Spinal cord (tissue), 10 donors: ENCODE measurements at places on chromosomes 1 and 21.

DNA sequence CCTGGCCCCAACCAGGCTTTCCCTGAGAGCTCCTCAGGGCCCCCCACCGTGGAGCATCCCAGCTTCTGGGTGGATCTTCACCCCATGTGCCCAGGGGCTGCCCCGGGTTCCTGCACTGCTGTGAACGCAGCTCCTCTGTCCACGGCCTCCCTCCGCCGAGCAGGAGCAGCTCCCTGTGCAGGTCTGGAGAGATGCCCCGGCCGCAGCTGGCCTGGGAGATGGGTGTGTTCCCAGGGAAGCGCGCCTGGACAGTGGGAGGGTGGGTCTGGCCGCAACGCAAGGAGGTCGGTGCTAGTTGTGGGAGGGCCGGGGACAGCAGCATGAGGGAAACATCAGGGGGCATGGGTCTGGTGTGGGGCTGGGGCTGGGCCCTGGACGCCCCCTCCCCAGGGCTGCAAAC is 71.3 kb downstream of the MORN1 start:
- DNase-seq: no peak

DNA sequence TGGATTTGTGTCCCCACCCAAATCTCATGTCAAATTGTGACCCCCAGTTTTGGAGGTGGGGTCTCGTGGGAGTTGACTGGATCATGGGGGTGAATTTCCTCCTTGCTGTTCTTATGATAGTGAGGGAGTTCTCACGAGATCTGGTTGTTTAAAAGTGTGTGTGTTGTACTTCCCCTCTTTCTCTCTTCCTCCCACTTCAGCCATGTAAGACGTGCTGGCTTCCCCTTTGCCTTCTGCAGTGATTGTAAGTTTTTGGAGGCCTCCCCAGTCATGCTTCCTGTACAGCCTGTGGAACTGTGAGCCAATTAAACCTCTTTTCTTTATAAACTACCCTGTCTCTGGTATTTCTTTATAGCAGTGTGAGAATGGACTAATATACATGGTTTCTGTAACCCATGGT is 64.6 kb downstream of the RHOU start:
- no peak for DNase-seq

DNA sequence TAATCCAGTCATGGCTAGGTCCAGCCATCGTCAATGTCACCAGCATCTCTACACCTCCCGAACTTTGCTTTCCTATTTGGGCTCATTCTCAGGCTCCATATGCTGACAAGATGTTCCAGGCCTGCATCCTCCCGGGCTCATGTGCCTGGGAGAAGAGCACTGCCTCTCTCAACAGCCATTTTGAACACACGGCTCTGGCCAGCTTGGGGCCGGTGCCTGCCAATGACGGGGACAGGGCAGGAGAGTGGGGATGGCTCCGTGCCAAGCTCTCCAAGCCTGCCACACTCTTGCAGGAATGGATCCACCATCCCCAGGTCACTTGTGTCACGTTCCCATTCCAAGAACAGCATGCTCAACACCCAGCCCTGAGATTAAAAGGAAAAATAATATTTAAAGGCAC is 61.4 kb upstream of the PAX7 start:
- DNase-seq: no peak

DNA sequence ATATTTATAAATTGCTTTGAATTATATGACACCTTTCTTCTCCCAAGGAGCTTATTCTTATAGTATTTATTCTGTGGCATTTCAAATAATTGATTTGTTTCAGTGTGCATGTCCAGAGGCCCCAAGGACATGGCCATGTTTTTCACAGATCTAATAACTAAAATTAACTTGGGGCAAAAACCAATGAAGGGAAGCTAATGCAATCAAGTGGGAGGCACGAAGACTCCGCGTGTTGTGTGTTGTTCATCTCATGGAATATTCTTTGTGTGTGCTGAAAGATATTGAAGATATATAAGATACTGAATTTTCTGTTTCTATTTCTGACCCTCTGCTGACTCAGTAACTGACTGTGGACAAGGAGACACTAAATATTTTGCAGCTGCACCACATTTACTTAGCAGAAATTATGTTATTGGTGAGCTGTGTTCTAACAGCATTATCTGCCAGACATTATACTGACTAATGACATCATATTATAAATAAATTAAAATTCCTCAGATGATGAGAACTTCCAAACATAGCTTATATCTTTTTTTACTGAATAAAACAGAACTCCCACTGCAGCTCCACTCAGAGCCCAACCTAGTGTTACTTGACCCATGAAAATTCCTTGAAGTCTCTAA is 519.3 kb upstream of the CXADR start:
- DNase-seq: no peak

DNA sequence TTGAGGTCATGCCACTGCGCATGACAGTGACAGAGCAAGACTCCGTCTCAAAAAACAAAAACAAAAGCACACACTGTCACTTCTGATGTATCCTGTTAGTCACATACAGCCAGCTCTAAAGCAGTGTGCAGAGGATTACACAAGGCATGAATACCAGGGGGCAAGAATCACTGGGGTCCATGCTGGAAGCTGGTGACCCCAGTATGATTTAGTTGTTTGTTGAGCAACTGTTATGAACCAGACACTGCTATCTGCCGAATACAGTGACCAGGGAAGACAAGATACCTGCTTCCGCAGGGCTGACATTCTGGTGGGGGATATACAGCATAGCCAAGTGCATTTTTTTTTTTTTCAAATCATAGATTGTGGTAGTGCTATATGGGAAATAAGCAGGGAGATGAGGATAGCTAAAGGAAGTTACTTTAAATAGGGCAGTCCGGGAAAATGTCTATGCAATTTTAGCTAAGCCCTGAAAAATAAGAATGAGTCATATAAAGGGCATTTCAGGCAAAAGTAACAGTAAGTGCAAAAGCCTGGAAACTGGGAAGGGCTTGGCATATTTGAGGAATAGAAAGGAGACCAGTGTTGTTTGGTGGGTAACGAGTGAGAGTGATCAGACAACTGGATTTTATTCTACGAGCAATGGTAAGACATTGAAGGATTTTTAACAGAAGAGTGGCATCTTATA is 69.7 kb downstream of the ADSS2 start:
- DNase-seq: no peak

DNA sequence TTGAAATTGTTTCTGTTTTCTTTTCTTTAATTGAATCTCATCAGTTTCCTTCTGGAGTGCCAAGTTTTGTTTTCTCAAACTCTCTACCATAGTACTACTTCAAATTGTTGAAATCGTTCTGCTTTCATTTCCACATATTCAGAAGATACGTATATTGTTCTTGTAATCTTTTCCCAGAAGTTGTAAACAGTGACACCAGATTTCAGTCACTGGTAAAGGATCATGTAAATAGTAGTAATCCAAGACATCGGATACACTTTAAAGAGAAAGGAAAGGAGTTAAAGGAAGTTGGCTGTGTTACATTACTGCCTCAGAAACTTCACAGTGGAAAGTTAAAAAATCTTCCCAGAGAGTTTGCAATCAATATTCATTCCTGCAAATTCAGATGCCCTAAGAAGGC is 67.5 kb downstream of the RGL1 start:
- no peak for DNase-seq

DNA sequence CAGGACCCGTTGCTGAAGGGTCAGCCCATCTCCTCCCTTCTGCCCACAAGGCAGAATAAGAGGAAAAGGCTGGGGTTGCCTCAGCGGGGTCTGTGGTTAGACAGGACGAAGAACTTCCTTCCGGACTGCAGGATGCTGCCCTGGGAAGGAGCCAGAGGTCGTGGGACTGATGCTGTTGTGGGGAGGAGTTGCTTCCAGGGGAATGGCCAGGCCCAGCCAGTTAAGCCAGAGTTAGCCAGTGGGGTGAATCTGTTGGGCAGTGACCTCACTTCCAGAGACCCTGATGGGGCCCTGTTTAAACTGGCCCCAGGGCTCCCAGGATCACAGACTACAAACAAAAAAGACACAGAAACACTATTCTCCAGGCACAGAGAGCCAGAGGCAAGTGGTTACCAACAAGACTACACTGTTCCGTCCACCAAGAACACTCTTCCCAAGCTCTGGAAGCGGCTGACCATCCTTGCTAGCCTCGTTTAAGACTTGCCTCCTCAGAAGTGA is 13.0 kb downstream of the FAM229A start:
- DNase-seq: peak; percentile 38

GRCh38 chr1:52669696-52670095 is 28.5 kb downstream of the COA7 start:
- DNase-seq: no peak

DNA sequence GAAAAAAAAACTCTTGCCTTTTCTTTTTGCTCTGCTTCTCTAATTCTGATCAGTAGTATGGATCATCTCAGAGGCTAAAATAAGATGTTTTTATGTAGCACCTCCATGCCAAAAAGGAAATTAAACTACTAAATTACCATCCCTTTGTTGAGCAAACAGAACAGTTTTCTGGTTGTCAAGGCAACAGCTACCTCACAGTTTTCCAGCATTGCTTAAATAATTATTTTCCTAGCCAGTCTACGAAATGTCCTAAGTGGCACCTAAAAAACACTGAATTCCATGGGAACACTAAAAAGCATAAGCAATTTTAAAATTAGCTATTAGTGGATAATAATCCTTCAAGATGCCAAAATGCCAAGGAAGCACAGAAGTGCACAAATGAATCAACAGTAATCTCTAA is 61.7 kb downstream of the ARID4B start:
- DNase-seq: peak; percentile 44
